H1 (cell line): ENCODE measurements at places on chromosomes 4 and X. TPM values are rescaled to one million over a fixed set of nuclear protein-coding genes. Genes with fewer than 3 reads are reported as not detected.

Gene RAB9B
- polyA plus RNA-seq = 0.13 and 0.26 TPM in 2 replicates

Gene SMR3B
- not detected in 2 replicates for polyA plus RNA-seq

Gene TLR7
- 0.02 TPM in 1 of 2 replicates, not detected in the other for polyA plus RNA-seq

Gene BEX2
- polyA plus RNA-seq = 37.6 and 53.8 TPM in 2 replicates

Gene STPG2
- 0.03 TPM in 1 of 2 replicates, not detected in the other for polyA plus RNA-seq
